ENCODE measurements at places on chromosomes 1 and 21.

- DNase-seq, result no peak
Measured at GRCh38 chr1:1204998-1205768, 1.2 kb downstream of the TNFRSF18 start.

DNA sequence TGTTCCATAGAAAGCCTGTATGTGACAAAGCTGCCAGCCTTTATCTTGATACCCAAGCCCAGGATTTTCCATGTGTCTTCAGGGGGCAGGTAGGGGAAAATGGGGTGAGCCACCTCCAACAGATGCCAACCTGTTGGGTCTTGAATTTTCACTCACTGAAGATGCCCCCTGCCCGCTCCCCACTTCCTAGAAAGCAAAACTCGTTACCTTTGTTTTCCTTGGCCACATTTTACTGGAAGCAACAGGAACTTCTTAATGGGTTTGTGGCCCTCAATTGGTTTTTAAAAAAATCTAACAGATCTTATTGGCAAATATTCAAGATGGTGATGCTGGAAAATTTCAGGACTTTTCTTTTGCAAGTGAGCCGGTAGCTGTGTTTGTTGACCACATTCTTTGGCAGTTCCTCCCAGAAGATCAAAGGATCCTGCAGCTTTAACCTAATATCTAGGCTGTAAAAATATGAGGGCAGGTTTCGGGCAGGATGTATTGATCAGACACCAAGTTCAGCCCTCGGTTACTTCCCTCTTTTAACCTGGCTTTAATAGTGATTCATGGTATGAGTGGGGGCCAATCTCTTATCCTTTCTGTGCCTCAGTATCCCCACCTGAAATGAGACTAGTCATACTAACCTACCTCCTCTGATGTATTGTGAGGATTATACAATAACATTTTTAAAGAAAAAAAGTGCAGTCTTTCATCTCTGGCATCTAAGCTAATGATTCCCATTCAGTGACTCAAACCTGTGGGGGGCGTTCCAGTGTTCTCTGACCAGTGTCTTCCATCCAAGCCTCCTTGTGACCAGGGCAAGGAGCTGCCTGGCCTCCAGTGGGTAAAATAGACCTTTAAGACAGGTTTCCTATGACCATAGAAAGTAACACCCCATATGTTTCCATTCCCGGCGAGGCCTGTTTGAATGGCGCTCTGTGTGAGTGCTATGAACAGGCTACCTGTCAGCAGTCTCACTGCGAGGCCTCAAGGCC lies 21.3 kb upstream of the GNPAT start:
- DNase-seq, result no peak

- no peak for DNase-seq
Measured at GRCh38 chr1:2953688-2954285, 67.5 kb upstream of the ACTRT2 start.

GRCh38 chr1:45011837-45012638 lies at the start of gene UROD:
TSS of gene UROD (plus strand) at chr1:45012254. CDS start at chr1:45012266, 12 bp downstream.
- DNase-seq, result peak; percentile 95

- DNase-seq, result no peak
Measured at GRCh38 chr1:80059940-80060339, 1053.4 kb upstream of the ADGRL4 start.

GRCh38 chr1:221672239-221672645 lies 69.6 kb downstream of the DUSP10 start:
- DNase-seq, result peak; percentile 82

DNA sequence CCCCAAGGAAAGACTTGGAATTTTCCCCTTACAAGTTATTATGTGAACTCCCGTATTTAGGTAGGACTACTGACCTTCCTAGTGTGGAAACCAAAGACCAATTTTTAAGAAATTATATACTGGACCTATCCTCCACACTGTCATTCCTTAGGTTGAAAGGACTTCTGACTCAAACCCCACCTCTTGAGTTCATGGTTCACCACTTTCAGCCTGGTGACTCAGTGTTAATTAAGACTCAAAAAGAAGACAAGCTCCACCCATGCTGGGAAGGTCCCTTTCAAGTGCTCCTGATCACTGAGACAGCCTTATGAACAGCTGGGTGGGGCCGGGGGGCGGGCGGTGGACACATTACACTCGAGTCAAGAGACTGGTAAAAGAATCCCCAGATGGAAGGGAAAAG lies 113.2 kb downstream of the LRRC53 start:
- DNase-seq, result no peak

DNA sequence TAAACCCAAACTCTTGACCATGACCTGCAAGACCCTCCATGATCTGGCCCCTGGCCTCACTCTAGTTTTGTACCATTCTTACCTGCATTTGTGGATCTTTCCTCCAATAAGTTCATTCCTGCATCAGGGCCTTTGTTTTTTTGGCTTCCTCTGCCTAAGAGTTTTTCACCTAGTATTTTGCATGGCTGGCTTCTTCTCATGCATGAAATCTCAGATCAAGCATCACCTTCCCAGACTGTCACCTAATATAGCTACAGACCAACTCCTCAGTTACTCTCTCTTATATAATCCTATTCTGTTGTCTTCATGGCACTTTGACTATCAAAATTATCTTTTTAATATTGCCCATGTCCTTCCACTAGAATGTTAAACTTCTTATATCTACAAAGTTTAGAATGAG lies 54.2 kb downstream of the BTBD8 start:
- DNase-seq, result no peak

DNA sequence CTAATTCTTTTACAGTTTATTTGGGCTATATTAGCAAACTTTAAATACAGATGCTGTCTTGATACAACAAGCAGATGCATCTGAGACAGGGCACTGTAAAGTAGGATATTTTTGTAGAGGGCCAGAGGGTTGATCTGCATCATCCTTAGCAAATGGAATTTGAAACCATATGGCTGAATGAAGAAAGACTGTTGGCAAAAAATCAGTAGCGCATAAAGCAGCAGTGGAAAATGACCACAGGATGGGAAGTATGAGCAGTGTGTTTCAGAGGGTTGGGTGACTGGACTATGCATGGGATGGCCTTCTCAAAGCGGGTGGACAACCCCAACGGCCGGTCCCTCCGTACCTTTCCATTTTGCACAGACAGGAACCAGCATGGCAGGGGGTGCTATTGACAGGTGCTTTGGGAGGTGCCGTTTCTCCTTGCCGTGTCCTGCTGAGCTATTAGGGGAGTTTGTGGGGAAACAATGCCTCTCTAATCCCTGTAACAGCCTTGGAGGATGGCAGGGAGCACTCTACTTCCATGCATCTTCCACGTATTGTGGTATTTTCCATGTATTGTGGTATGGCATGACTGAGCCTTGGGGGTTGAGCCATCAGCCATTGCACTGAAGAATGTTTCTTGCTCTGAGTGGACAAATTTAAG lies 5.9 kb downstream of the LRRC8B start:
- DNase-seq, result no peak

GRCh38 chr1:20262810-20263534 lies 27.7 kb upstream of the VWA5B1 start:
- no peak for DNase-seq

GRCh38 chr1:202888221-202888530 lies 773 bp downstream of the RABIF start:
- DNase-seq, result peak; percentile 21

- no peak for DNase-seq
Measured at GRCh38 chr21:29304597-29304996, 5.9 kb downstream of the BACH1 start.

DNA sequence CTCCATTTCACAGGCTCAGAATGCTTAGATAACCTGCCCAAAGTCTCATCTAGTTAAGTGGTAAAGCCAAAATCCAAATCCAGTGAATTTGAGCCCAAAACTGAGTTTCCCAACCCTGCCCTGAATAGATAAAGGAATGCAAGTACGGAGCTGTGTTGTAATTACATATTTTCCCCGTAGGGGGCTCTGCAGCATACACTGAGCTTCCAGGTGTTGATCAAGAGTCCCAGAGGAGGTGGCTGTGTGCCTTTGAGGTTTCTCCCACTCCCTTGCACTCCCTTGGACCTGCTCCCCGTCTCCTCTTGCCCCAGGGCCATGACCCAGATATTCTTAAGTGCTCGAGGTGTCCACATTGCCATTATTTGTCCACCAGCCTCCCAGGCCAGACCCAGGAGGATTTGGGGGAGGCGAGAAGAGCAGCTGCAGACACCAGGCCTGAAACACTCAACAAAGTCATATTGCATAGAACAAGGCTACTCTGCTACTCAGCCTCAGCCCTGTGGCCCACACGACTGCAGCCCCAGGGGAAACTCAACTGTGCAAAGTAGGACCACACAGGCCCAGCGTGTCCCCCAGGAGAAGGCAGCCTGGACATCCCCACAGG lies 18.4 kb upstream of the LY9 start:
- DNase-seq, result no peak

- no peak for DNase-seq
Measured at GRCh38 chr1:212040629-212041412, 5.3 kb downstream of the DTL start.

GRCh38 chr21:15079269-15079668 lies 14.5 kb upstream of the NRIP1 start:
- DNase-seq, result no peak

GRCh38 chr1:57109247-57109646 lies 143.4 kb upstream of the C8B start:
- no peak for DNase-seq

GRCh38 chr1:67126111-67126746 lies 8.5 kb downstream of the C1orf141 start:
- no peak for DNase-seq

DNA sequence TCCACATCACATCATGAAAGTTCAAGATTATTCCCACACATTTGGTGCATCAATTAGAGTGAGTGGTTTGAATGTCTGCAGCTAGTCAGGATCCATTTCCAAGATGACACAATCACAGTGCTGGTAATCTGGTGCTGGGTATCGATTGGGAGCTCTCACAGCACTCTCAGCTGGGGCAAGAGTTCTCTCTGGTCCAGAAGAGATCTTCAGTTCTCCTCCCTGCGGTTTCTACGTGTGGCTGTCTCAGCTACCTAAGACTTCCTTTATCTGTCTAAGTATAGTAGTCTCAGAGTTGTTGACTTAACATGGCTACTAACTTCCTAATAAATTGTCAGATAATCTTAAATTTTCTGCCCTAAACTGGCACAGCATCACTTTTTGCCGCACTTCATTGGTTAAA lies 358.0 kb upstream of the BRINP3 start:
- no peak for DNase-seq

GRCh38 chr1:211538287-211538686 lies 40.7 kb downstream of the SLC30A1 start:
- DNase-seq, result no peak

DNA sequence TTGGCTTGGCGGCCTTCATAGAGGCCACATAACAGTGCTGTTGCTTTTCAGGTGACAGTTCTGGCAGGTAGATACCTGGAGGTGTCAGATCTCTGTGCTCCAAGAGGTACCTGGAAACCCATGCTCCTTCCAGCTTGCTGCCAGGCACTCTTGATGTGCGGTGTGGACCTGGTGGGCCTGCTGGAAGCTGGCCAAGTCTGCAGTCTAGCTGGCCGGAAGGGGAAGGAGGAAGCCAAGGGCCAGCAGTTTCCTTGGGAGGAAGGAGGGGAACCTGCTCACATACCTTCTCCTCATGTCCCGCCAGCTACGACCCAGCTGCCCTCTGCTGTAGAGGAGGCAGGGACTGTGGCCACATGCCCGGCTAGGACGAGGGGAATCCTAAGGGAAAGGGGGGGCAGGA lies 166.4 kb upstream of the AJAP1 start:
- DNase-seq, result no peak

DNA sequence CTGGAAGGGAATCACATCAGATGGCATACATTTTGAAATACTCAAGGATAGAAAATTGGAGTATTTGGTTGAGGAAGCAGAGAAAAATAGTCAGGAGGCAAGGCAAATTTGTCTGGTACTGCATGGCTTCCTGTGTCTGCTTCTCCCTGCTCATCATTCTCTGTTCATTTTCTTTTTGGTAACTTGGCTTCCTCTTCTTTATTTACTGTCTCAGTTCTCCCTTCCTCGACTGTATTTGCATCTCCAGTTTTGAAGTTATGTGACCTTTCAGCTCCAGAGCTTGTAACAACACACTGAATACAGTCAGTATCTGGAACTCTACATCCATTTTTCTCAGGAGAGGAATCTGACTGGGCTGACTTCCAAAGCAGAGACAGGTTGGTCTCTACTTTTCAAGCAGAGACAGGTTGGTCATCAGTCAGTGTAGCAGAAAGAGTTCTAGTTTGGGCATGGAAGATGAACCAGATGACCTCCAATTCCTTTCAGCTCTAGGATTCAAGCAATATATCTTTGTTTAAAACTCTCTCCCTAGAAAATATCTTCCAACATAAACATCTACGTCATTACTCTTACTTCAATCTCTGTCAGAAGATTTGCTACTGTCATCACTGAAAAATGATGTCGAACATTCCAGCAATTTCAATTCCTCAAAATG lies 571.2 kb downstream of the ADGRL2 start:
- no peak for DNase-seq

DNA sequence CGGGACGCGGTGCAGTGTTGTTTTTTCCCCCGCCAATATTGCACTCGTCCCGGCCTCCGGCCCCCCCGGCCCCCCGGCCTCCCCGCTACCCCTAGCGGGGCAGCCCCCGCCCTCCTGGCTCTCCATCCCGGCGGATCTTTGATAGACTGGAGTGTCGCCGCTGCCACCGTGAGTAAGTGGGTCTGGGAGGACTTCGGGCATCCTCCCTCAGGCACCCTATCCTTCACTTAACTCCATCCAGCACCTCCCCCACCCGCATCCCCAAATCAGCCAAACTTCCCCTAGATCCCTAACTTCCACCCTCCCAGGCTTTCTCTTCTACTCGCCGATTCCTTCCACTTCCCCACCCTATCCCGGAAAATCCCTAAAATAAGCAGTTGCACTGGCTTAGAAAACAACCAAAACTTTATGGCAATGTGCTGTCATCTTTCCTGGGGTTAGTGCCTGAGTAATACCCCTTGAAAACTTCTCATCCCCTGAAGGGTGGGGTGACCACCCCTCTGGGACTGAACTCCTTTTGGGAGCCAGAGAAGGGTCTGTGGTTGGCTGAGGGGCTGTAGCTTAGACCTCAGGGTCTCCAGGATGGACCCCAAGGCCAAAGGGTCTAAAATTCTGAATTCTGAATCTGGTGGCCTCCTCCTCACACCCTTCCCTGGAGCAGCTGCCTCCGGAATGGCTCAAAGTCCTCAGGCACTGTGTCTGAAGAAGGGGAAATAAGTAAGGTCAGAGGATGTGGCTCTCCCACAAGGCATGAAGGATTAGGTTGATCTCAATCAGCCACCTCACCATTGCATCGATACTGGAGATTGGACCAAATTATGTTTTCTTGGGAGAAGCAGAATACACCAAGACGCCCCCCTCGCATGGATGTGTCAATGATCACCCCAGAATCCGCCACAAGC lies 12.2 kb downstream of the THBS3 start:
- no peak for DNase-seq

- peak; percentile 19 for DNase-seq
Measured at GRCh38 chr1:1989789-1990188, 13.8 kb downstream of the CFAP74 start.

DNA sequence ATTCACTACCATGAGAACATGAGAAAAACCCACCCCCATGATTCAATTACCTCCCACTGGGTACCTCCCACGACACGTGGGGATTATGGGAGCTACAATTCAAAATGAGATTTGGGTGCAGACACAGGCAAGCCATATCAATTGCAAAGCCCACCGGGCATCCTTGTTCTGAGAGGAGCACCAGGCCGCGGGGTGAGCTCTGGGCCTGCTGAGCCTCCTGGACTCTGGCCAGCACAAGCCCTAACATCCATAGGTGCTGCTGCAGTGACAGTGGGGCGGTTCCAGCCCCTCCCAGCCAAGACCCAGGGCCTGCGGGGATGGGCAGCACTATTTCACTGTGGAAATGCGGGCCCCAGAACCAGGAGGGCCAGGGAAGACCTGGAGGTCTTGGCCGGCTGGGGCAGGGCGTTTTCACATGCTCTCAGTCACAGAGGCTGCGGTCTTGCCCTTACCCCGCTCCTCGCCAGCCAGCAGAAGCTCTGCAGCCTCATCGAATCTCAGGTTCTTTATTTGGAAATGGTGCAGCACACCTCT lies 103.8 kb downstream of the PCBP3 start:
- DNase-seq, result no peak

Measured in fibroblast of skin of right quadriceps (primary cell).